Breast epithelium (tissue), 4 donors: ENCODE measurements at places on chromosomes 3 and 15. TPM values are rescaled to one million over a fixed set of nuclear protein-coding genes. Genes with fewer than 3 reads are reported as not detected.

- H3K27me3 ChIP-seq = no peaks in the 10 kb centered on the region
- DNase-seq = no peak
- no peaks in the 10 kb centered on the region for H3K36me3 ChIP-seq
- no peak overlapping the region for H3K27ac ChIP-seq
- H3K4me3 ChIP-seq = no peak overlapping the region
These were observed 140.8 kb downstream of the NR2E3 start for GRCh38 chr15:71951134-71951533.

DNA sequence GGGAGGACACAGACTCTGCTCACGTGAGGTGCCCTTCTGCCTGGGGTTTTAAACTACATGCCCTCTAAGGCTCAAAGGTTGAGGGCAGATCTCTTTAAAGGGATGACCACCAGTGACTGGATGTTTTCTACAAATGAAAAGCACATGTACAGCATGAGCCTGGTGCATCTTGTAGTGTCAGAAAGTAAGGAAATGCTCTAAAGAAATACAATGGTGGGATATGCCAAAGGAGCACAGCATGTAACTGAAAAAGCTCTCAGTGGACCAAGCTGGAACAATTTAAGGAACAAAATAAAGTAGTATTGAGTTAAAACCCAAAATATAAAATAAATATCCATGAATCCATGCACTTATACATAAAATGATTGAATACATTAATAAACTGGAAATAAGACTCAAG, 78.3 kb upstream of the SEMA6D start:
- no peak overlapping the region for H3K4me3 ChIP-seq
- no peaks in the 10 kb centered on the region for H3K27me3 ChIP-seq
- H3K27ac ChIP-seq = no peak overlapping the region

GRCh38 chr3:42192334-42193200, 73.4 kb downstream of the CCK start:
- H3K27ac ChIP-seq = no peak overlapping the region
- no peaks in the 10 kb centered on the region for H3K36me3 ChIP-seq
- H3K4me3 ChIP-seq = no peak overlapping the region
- no peaks in the 10 kb centered on the region for H3K4me1 ChIP-seq
- no peaks in the 10 kb centered on the region for H3K27me3 ChIP-seq

DNA sequence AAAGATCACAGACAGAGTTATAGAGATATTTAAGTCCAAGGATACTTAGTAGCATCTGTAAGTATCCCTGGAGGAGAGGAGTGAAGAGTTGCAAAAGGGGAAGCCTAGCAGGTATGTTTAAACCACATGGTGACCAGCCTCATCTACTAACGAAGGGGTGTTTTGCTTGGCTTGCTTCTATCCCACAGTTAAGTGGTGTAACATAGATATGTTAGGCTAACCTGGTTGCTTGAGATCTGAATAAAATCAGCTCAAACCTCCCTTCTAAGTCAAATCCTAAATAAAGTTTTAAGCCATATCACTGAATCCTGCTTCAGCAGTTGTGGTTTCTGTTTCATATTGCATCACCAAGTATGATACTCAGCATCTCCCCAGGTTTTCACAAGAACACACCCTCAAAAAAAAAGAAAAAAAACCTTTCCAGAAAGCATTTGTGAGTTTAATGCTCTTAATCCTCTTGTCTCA, 880.2 kb downstream of the ROBO1 start:
- no peak overlapping the region for H3K4me3 ChIP-seq
- no peaks in the 10 kb centered on the region for H3K27me3 ChIP-seq
- DNase-seq = no peak
- no peaks in the 10 kb centered on the region for H3K36me3 ChIP-seq

DNA sequence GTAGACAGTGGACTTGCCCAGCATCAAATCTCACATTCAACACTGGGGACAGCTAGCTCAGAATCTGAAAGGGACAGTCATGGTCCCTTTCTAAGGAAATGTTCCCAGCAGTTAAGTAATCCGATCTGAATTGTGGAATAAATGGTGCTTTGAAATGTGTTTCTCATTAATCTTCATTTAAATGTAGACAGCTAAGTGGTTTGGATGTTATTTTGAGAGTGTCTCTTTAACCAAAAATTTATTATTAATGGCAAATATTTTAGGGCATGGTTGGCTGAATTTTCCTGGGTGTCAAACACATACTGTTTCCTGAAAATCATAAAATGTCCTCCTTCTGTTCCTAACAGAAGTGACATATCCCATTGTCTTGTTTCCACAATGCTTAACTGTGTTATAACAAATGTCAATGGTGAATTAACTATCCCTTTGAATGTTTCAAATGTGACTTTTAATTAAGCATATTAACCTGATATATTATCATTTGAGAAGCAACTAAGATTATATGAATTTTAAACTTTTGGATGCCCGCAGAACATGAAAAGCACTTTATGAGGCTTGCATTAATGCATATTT, 210.8 kb downstream of the CHST2 start:
- H3K27me3 ChIP-seq = no peaks in the 10 kb centered on the region
- H3K36me3 ChIP-seq = no peaks in the 10 kb centered on the region
- no peak overlapping the region for H3K27ac ChIP-seq
- no peak for DNase-seq
- H3K4me3 ChIP-seq = no peak overlapping the region

GRCh38 chr15:38873158-38873557, 308.5 kb upstream of the RASGRP1 start:
- no peaks in the 10 kb centered on the region for H3K27me3 ChIP-seq
- no peak overlapping the region for H3K27ac ChIP-seq
- H3K4me1 ChIP-seq = no peaks in the 10 kb centered on the region

GRCh38 chr3:144270100-144270499, 298.5 kb downstream of the DIPK2A start:
- no peak for DNase-seq
- no peaks in the 10 kb centered on the region for H3K27me3 ChIP-seq
- no peaks in the 10 kb centered on the region for H3K36me3 ChIP-seq
- no peak overlapping the region for H3K4me3 ChIP-seq
- no peaks in the 10 kb centered on the region for H3K4me1 ChIP-seq

GRCh38 chr15:37572401-37572800, 362.0 kb upstream of the TMCO5A start:
- no peak overlapping the region for H3K4me3 ChIP-seq
- H3K27me3 ChIP-seq = no peaks in the 10 kb centered on the region
- H3K36me3 ChIP-seq = no peaks in the 10 kb centered on the region
- DNase-seq = no peak
- H3K27ac ChIP-seq = no peak overlapping the region

Gene IMPG2
- total RNA-seq = 0.33 TPM

Gene RAD51
- total RNA-seq = 0.44 TPM

Gene RHOV
- not detected for total RNA-seq
